Activated CD8-positive, alpha-beta memory T cell treated with anti-CD3 and anti-CD28 coated beads, Interleukin-2, amount 10 ng/mL, durations not matched to agents 7 days and 5 days (primary cell): ENCODE measurements at places on chromosomes 13 and 19. TPM values are rescaled to one million over a fixed set of nuclear protein-coding genes. Genes with fewer than 3 reads are reported as not detected.
A peak's percentile ranks its signal among the peaks of the same experiment; 100 is the strongest.

GRCh38 chr13:28533441-28534166, 38.7 kb upstream of the FLT1 start:
- DNase-seq, result no peak

DNA sequence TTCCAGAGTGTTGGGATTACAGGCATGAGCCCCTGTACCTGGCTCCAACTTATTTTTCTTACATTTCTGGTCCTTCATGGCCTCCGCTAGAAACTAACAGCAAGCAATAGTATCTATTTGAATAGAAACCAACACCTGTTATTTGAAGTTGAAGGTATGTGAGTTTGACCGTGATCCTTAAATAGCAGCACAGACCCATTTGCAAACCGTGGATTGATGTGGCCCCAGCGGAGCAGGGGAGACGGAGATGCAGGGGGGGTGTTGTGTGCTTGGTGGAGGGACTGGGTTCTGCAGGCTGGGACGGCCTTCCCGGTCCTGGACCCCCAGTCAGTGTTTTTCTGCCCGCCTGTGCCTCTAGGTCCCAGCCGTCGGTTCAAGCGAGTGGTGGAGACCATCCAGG, 16.9 kb downstream of the TMEM150B start:
- DNase-seq, result no peak

DNA sequence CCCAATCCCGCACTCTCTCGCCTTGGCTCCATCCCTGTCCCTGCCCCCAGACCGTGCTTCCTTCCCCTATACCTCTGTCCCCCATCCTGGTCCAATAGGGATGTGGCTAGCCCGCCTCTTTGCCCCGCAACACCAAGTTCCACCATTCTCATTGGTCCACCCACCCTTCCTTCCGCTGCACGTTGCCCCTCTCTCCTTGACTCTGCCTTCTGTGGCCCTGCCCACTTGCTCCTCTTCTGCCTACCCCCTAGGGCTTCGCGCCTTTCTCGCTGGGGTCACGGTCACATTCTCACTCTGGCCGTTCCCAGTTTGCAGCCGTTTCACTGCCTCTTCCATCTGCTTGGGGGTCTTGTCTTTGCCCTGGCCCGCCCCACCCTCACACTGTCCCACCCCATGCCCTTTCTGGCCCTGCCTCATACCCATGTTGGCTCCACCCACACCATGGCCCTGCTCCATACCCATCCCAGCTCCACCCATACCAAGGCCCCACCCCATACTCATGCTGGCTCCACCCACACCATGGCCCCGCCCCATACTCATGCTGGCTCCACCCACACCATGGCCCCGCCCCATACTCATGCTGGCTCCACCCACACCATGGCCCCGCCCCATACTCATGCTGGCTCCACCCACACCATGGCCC, 4.5 kb upstream of the ARHGAP45 start:
- DNase-seq, result no peak

DNA sequence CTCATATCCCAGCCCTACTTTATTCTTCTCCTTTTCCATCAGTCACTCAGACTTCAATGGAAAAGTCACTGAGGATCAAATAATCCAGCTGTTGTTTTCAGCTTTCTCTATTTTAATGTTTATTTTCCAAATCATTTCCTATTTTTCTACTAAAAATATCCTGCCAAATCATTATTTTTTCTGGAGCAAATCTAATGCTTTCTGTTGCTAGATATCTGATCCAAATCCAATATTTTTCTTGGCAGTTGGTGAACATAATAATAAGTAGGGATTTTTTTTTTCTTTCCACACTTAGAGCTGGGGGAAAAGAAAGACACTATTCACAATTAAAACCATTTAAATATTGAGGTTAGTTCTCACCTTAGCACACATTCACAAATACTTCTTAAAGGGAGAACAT, 656.1 kb downstream of the DACH1 start:
- no peak for DNase-seq

GRCh38 chr13:23903906-23904280, 6.6 kb upstream of the C1QTNF9B start:
- DNase-seq, result no peak

DNA sequence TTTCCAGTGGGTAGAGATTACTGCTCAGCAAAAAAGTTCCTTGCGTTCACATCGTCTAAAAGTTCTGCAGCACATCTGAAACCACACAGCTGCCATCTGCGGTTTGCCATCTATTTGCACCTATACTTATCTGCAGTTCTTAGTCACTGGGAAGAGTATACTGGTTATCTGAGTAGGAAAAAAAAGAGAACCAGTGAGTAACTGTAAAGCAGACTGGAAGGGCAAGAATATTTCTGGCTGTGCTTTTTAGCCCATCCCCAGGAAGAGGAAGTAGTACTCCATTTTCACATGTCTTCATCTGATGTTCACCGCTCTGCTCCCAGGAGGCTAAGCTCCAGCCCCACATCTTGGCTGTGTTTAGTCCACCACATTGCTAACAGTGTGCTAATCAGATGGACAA, 35.6 kb downstream of the EFNB2 start:
- DNase-seq, result no peak

- DNase-seq, result peak; percentile 66
Measured at GRCh38 chr19:49432141-49433073, 7.2 kb downstream of the GFY start.

DNA sequence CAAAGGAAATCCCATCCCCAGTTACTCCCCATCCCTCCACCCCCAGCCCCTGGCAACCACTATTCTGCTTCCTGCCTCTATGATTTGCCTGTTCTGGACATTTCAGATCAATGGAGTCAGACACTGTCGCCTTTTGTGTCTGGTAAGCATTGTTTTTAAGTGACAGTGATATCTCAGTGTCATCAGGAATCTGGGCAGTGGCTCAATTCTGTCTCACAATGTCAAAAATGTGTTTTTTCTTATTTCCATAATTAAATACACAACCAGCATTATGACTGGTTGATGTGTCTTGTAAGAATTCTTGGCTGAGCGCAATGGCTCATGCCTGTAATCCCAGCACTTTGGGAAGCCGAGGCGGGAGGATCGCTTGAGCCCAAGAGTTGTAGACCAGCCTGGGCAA, 20.2 kb upstream of the PGLS start:
- DNase-seq, result no peak

- DNase-seq, result no peak
Measured at GRCh38 chr13:102692491-102692826, 2.4 kb downstream of the METTL21C start.

The PPM1N gene
- 4.5 TPM for total RNA-seq

The SIRT6 gene
- 37.5 TPM for total RNA-seq

DNA sequence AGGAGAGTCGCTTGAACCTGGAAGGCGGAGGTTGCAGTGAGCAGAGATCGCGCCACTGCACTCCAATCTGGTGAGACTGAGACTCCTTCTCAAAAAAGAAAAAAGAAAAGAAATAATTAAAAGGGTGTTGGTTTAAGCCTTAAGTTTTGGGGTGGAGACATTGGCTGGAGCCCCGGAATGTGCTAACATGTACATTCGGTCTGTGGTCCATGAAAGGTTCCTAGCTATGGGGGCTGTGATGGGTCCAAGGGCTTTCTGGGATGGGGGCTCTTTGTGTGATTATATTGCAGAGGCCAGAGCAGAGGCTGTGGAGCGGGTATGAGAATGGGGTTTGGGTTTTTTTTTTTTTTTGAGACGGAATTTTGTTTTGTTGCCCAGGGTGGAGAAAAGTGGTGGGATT, 14.4 kb downstream of the NFKBID start:
- DNase-seq, result no peak

GRCh38 chr13:31074756-31075155, 86.9 kb downstream of the HSPH1 start:
- DNase-seq, result no peak

The ZNF492 gene
- total RNA-seq, result 1.4 TPM

DNA sequence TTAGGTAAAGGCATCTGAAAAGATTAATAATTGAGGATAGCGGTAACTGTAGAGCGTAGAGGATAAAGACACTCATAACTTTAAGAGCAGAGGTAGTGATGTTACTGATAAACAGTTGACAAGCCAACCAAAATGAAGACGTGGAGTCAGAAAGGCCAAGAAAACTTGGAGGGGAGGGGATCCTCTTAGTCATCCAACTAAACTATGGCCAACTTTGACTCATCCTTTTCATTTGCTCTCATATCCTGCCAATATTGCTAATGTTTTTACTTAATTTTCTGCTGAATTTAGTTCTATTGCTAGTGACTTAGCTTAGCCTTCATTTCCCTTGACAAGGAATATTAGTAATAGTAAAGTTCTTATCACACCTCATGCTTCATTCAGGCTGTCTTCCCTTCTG, 13.4 kb downstream of the ITGBL1 start:
- DNase-seq, result no peak

DNA sequence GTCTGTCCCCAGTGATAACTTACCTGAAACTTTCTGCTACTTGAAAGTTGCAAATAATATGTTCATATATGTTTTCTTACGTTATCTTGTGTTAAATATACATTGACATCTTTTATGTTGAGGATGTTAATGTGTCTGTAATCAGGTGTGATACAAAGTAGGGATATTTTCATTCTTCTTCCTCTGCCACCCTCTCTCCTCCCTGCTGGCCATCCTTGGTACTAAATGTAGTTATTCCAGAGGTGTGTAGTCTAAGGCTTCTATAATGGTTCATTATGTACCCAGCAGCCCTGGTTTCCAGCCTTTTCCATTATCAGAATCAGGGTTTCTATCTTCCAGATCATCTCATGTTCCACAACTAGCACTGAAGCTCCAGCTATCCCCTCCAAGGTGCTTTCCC, 606.7 kb upstream of the KLHL1 start:
- no peak for DNase-seq

The CLDN10 gene
- total RNA-seq, result not detected

GRCh38 chr19:27759896-27760295, 1453.1 kb downstream of the UQCRFS1 start:
- DNase-seq, result no peak

DNA sequence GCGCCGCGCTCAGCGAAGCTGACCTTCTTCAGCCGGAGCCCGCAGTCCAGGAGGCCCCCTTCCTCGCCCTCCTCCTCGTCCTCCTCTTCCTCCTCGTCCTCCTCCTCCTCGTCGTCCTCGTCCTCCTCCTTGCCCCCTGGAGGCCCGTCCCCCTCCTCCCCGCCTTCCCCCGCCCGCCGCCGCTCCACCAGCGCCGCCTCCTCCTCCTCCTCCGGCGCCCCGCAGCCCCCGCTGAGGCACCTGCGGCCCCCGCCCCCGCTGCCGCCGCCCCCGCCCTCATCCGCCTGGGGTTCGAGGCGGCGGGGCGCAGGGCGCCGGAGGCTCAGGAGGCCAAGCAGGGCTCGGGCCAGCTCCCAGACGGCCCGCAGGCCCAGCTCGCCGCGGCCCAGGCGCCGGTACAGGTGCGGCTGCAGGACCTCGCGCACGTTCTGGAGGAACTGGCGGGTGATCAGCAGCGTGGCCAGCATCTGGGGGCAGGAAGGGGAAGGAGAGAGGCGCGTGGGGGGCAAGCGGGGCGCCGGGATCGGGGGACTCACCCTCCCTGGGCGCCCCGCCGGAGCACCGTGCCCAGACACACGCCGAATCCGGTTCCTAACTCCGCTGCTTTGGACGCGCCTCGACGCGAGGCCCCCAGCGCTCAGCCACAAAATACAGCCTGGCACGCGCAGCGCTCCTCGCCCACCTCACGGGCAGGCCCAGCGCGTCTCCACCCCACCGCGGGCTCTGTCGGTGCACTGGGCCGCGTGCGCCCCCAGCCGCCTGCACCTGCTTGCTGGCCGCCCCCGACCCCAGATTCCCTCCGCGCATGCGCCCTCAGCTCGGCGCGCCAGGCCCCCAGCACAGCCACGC, 5.9 kb downstream of the ANO8 start:
- DNase-seq, result no peak

DNA sequence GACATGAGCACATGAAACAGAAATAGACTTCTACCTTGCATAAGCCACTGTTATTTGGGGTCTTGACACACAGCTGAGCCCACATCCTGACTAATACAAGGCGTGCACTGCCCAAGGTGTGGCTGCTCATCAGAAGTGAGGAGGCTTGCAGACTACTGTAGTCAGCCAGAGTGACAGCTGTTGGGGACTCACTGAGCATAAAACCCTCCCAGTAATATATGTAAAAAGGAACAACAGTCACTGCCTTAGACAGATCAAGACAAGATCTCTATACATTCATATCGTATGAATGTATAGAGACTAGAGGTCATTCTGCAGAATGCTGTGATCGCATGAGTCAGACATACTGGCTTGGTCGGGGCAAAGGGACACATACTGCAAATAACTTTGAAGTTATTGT, 4.1 kb upstream of the C1QTNF9B start:
- DNase-seq, result no peak

DNA sequence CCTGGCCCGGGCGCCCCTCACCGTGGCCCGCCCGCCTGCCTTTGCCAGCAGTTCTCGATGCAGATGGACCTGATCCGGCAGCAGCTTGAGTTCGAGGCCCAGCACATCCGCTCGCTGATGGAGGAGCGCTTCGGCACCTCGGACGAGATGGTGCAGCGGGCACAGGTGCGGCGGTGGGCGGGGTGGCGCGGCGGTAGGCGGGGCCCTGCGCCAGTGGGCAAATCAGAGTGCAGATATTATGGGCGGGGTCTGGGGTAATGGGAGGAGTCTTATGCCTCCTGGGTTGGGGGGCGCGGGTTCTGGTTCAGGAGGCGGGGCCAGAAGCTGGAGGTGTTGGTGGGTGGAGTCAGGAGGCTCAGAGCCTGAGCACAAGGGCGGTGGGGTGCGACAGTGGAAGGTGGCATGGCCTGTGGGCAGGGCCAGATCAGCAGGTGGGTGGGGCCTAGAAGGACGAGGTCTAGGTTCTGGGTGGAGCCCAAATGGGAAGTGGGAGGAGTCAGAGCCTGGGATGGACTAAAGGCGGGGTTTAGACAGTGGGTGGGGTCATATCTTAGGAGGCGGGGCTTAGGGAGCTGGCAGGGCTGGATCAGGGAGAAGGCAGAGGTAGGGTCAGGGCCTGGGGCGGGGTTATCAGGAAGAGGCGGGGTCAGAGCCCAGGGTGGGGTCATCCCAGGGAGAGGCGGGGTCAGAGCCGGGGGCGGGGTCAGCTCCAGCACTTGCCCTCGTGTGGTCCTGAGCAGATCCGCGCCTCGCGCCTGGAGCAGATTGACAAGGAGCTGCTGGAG, 5.6 kb downstream of the APC2 start:
- DNase-seq, result peak; percentile 74

- DNase-seq, result peak; percentile 74
Measured at GRCh38 chr13:30119476-30119875, 187.9 kb downstream of the KATNAL1 start.

The CAMSAP3 gene
- 0.15 TPM for total RNA-seq

- no peak for DNase-seq
Measured at GRCh38 chr19:12655546-12655945, 11.0 kb downstream of the MAN2B1 start.

- no peak for DNase-seq
Measured at GRCh38 chr13:31029102-31029501, 96.6 kb downstream of the TEX26 start.
